ENCODE measurements at places on chromosomes 3 and 15. TPM values are rescaled to one million over a fixed set of nuclear protein-coding genes. Genes with fewer than 3 reads are reported as not detected.

Gene FBLN2
- 248 TPM for total RNA-seq

Gene TMED3
- 127 TPM for total RNA-seq

Gene SLC9C1
- total RNA-seq: 3.0 TPM

Gene FBXO40
- total RNA-seq: 0.68 TPM

Gene TSC22D2
- total RNA-seq: 37.7 TPM

Gene DCP1A
- total RNA-seq: 35.6 TPM

Gene SERPINI2
- not detected for total RNA-seq

Gene WDR93
- total RNA-seq: 12.3 TPM

Gene ZNF860
- 6.2 TPM for total RNA-seq

Gene NR1I2
- total RNA-seq: 0.47 TPM

Gene TTC21A
- total RNA-seq: 101 TPM

Gene A4GNT
- not detected for total RNA-seq

Gene LRRK1
- total RNA-seq: 18.8 TPM

Gene TMEM212
- total RNA-seq: 2.5 TPM

Gene CACNA2D3
- total RNA-seq: 11.2 TPM

Gene CLRN1
- total RNA-seq: 0.43 TPM

Gene ROPN1B
- total RNA-seq: 239 TPM

Gene FMN1
- 53.7 TPM for total RNA-seq

Gene PIF1
- 6.9 TPM for total RNA-seq

Data from testis (tissue), 5 donors.